ENCODE measurements at places on chromosomes 11 and 22.

GRCh38 chr11:104531894-104532293, 366.4 kb downstream of the CASP12 start:
- DNase-seq, result no peak

DNA sequence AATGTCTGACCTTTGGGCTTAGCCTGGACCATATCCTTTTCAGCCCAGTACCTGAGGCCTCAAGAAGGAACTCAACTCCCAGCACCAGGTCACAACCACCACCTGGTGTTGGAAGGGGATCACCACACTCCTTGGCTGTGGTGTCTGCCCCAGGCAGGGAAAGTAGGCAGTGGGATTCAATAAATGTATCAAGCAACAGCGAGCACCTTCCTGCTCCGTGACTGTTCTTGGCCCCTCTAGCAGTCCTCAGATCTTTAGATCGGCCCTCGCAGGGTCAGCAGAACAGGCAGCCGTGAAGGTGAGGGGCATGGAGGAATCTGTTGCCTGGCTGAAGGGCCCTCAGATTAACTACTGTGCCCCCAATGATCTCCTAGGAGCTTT, 15.9 kb downstream of the ARFGAP2 start:
- DNase-seq, result no peak

GRCh38 chr11:113553235-113553634, 78.0 kb upstream of the DRD2 start:
- DNase-seq, result no peak

DNA sequence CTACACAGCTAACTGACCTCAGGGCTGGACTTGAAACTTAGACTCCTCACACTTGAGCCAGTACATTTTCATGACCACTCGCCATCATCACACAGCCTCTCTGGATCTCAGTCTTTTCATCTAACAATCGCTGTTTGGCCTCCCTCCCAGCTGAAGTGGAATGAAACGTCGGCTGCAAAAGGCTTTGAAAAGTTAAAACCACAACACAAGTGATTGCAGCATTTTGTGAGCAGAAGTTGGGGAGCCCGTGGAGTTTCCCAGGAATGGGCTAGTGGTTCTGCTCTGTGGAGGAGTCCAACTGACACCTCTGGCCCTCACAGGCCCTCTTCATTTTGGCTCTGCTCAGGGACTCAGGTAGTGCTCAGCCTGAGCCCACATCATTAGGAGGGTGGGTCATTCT, 35.9 kb upstream of the TRIM29 start:
- DNase-seq, result no peak

GRCh38 chr22:27580311-27580897, 221.2 kb downstream of the MN1 start:
- no peak for DNase-seq

DNA sequence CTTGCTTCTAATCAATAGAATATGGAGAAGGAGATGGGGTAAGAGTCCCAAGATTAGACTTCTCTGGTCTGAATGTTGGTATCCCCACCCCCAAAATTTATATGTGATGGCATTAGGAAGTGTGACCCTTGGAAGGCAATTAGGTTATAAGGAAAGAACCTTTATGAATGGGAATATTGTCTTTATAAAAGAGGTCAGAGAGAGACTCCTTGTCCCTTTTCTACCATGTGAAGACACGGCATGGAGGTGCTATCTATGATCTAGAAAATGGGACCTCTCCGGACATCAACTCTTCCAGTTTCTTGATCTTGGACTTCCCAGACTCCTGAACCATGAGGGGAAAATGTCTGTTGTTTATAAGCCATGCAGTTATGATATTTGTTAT, 37.9 kb upstream of the FJX1 start:
- no peak for DNase-seq

GRCh38 chr11:34640050-34640923, 19.4 kb downstream of the EHF start:
- no peak for DNase-seq

GRCh38 chr11:19648321-19648720, 64.3 kb upstream of the NAV2 start:
- no peak for DNase-seq

DNA sequence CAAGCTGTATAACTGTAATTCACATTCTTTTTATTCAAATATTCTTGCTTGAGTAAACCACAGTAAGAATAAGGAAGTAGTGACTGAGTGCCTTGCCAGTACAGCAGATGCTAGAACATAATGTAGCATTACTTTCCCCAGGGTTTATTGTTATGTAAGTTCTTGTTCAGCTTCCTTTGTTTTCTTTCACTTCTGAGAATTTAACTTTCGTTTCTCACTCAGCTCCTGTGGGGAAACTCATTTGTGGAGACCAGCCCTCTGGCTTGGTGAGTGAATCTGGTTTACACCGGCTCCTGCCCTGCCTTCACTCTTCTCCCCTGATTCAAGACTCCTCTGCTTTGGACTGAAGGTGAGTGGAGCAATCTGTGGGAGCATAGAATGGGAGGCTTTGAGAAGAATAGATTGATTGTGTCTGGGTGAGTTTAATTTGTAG, at the start of gene TRIM22:
TRIM22 (plus strand) TSS at position 240 of the 433 bp plus-strand sequence. CDS start 6,443 bp downstream, outside the sequence.
- no peak for DNase-seq

DNA sequence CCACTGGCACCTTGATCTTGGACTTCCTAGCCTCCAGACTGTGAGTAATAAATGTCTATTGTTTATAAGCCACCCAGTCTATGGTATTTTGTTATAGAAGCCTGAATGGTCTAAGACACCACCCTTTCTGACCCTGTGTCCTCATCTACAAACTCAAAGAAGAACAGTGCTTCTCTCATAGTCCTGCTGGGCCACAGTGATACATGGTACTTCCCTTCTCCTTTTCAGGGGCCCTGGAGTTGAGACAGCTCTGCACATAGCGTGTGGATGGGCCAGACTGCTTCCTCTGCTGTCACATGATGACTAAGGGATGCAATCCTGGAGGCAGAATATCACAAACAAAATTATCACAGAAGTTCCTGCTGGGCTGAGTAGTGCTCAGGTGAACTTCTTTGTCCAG, 5.0 kb downstream of the KCNJ11 start:
- no peak for DNase-seq

DNA sequence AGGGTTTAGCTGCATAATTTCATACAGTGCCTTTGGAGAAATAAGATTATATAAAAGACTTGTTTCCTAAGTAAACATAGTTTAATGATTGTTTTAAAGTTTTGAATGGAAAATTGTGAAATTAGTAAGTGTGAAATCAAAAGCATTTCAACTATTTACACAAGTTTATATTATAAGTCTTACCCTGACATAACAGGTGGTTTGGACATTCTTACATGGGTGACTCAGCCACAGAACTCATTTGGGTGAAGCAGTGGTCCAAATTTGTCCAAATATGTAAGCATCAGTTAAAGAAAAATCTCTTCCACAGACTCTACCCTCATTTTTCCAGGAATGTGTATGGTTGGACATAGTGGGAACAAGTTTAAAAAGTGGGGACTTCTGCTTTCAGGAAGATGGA, 68.0 kb downstream of the USP47 start:
- DNase-seq, result no peak

DNA sequence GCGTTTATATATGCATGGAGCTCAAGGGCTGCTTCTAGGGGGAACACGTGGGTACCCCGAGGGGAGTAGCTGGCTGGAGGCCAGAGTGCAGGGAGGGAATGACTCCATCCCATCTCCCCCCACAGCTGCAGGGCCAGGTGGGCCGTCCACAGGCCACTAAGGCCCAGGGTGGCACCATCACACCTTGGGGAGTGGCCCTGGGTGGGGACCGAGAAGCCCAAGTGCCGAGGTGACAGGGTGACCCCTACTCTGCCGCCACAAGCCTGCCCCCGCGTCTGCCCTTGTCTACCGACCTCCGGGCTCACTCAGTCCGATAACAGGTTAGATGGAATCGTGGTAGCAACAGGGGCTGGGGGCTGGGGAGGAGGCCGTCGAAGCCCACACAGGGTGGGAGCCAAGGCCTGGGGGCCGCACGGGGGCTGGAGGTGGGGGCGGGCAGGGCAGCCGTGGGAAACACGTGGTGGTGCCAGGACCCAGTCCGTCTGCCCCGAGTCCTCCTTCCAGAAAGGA, 125.7 kb downstream of the KCNQ1OT1 start:
- DNase-seq, result no peak

DNA sequence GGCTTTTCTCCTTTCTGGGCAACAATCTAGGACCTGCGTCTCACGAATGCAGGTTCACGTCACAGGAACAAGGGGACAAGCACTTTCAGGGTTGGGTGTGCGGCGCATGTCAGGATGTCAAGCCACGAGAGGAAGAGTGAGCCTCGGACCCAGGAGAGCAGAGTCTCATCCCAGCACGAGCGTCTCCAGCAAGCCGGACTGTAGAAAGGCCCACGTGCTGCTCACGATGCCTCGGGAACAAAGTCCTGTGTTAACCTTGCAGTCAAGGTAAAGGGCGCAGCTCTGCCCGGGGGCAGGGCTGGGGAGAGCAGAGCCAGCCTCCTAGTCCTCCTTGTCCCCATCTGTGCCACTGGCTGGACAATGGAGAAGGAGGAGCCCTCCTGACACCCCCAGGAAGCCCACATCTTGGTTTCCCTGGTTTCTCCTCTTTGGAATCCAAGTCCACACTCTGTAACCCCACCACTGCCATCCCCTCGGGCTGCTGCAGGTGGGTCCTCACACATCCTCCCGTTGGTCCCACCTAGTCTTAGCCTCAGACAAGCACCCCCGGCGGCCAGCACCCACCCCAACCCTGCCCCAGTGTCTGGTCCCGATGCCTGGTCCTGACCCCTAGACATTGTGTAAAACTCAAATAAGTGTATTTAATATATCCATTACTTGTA, 63.4 kb downstream of the CELSR1 start:
- no peak for DNase-seq

Data from HEK293T (cell line).